ENCODE measurements at places on chromosomes 3 and 15. TPM values are rescaled to one million over a fixed set of nuclear protein-coding genes. Genes with fewer than 3 reads are reported as not detected.

NXPE3 gene
- 24.7 TPM for total RNA-seq

EFHB gene
- total RNA-seq: 8.4 TPM

SERPINI1 gene
- total RNA-seq: 10.4 TPM

SLC12A8 gene
- total RNA-seq: 2.5 TPM
